ENCODE measurements at places on chromosomes 6 and 20.
A peak's percentile ranks its signal among the peaks of the same experiment; 100 is the strongest.

DNA sequence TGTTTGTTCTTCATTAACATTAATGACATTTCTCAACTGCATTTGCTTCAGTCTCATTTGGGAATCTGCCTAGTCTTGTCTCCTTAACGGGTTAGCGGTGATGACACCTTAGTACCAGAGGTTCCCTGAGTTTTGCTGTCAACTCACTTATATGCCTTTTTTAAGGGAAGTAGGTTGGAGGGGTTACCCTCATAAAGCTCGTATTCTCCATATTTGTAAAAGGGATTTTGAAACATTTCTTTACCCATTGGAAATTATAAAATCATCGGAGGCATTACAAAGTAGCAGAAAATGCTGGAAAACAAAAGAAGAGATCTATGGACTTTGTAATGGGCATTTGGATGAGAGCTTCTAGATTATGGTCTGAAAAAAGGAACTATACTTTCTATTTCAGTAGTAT, 88.7 kb upstream of the PRDM1 start:
- DNase-seq = no peak

GRCh38 chr20:57327820-57328219, 1.8 kb upstream of the SPO11 start:
- no peak for DNase-seq

- no peak for DNase-seq
Measured at GRCh38 chr20:7375905-7376304, 564.4 kb downstream of the HAO1 start.

- no peak for DNase-seq
Measured at GRCh38 chr6:112835078-112835477, 487.9 kb downstream of the RFPL4B start.

- DNase-seq = no peak
Measured at GRCh38 chr6:111444794-111445193, 38.2 kb downstream of the REV3L start.

GRCh38 chr6:20797597-20797996, 263.3 kb downstream of the CDKAL1 start:
- no peak for DNase-seq

- no peak for DNase-seq
Measured at GRCh38 chr6:150906641-150907326, 41.3 kb downstream of the MTHFD1L start.

DNA sequence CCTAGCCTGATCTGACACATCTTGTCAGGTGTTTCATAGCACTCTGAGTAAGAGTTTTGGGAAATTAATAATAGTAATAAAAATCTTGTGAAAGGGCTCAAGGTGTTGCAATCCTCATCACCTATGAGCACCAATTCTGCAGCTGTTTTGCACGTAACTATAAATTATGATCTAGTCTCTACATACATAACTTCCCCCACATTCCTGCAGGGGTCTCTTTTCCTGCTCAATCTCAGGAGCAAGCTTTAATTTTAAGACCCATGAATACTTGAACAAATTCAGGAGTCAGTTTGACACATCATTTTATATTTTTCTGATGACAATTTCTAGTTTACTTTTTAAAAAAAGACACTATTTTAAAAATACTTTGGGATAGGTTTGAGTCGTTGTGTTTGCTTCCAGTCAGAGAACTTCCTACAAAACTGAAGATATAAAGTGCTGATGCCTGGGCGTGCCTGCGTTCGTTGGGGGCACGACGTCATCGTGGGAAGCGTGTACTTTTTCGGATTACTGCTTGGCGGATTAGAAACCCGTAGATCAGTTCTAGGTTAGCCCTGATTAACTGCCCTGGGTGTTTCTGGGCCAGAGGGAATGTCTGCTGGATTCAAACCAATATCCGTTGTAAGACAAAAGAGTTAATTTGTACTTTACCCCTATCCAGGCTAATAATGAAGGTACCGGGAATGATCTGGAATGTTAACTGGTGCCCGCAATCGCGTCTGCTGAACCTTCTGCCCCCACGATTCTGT, 1.0 kb upstream of the E2F3 start:
- DNase-seq = peak; percentile 59

GRCh38 chr20:10376270-10377075, 57.5 kb downstream of the MKKS start:
- no peak for DNase-seq

GRCh38 chr20:62953839-62954703, 1.6 kb downstream of the SLC17A9 start:
- peak; percentile 54 for DNase-seq

- no peak for DNase-seq
Measured at GRCh38 chr20:54132612-54133433, 41.0 kb downstream of the CYP24A1 start.

DNA sequence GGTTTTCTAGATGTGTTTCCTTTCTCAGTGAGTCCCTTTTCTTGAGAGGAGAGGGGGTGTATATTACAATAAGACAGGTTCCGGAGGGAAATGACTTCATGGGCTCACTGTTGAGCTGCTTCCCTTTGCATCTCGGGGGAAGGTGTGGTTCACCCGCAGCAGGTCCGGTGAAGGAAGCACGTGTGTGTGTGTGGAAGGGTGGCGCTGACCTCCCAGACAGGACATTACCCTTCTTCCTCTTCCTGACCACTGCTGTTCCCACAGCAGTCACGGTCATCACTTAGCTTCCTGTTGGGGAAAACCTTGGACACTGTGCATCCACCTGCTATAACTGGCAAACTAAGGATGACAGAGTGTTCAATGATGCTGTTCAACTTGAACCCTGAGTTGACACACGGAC, 83.6 kb downstream of the PLEKHG1 start:
- no peak for DNase-seq
